ENCODE measurements at places on chromosomes 6 and 20.

DNA sequence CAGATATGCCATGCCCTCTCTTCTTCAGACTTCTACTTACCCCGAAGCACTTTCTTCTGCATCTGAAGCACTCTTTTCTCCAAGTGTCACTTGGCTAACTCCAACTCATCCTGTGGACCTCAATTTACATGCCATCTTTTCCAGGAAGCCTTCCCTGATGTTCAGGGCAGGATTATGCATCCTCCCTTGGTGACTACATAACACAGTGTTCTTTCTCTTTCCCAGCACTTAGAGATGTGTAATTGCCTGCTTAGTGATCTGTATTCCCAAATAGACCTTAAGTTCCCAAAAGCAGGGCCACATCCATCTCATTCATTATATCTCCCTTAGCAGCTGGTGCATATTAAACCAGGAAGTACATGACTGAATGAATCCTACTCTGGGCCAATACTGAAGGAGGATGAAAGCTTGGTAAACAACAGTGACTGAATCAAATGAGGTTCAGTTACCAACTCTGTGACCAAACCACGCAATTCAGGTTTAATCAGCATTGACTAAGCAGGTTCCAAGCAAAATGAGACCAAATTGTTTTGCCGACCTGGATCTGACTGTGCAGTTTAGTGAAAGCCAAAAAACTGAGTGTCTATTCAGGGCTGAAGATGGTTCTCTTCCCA lies 121.4 kb upstream of the TCF21 start:
- no peak for DNase-seq

- no peak for DNase-seq
Measured at GRCh38 chr6:7628479-7628878, 38.5 kb downstream of the SNRNP48 start.

DNA sequence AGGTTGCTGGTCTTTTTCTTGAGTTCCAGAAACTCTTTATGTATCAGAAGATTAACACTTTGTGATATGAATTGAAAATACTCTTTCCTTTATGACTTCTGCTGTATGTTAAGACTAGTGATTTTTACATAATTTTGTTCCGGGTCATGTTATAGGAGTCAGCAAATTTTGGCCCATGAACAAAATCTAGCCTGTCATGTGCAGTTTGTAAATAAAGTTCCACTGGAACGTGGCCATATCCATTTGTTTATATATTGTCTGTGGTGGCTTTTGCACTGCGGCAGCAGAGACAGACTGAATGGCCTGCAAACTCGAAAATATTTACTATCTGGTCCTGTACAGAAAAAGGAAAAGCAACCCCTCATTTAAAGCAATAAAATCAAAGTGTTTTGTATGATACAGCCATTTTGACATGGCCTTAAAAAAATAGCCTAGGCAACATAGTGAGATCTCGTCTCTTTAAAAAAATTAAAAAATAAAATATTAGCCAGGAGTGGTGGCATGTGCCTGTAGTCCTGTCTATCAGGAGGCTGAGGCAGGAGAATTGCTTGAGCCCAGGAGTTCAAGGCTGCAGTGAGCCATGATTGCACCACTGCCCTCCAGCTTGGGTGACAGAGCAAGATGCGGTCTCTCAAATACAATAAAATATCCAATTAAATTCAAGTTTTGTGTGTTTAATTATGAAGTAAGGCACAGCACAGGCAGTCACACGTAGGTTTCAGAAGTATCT lies 36.9 kb downstream of the SNX9 start:
- DNase-seq, result no peak

DNA sequence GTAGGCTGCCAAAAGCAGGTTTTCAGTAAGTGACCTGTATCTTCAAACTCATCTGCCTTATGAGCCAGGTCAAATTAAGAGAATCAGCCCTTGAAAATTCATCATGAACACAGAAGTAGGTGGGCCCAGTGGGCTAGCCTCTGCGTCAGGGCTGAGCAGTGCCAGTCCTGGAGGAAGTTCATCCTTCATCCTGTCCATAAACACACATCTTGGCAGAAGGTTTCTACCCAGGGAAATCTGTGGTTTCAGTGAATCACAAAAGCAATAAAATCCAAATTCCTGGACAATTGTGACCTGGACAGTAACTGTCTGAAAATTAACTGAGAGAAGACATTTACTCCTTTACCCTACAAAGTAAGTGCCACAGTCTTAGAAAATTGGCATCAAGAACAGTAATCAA lies 72.4 kb downstream of the ATG5 start:
- no peak for DNase-seq

DNA sequence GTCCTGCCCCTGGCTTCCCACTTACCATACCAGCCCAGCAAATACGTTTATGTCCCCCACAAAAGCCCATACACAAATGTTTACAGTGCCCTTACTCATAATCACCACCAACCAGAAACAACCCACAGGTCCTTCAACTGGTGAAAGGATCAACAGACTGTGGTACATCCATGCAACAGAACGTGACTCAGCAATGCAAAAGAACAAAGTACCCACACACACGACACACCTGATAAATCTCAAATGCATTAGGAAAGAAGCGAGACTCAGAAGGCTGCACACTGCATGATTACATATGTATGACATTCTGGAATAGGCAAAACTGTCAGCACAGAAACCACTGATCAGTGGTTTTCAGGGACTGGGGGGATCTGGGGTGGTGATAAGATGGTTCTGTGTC lies 20.5 kb downstream of the NCR2 start:
- no peak for DNase-seq

GRCh38 chr6:43129434-43130194 lies 41.5 kb upstream of the SRF start:
- peak; percentile 12 for DNase-seq

GRCh38 chr20:58483470-58483869 lies 31.7 kb downstream of the APCDD1L start:
- DNase-seq, result no peak

GRCh38 chr6:43733471-43734293 lies 36.3 kb upstream of the VEGFA start:
- no peak for DNase-seq

- DNase-seq, result no peak
Measured at GRCh38 chr6:135170238-135170637, 10.9 kb upstream of the MYB start.

GRCh38 chr20:49229381-49229780 lies 10.2 kb downstream of the DDX27 start:
- DNase-seq, result no peak

- DNase-seq, result no peak
Measured at GRCh38 chr6:150156460-150156859, 13.6 kb downstream of the PPP1R14C start.

DNA sequence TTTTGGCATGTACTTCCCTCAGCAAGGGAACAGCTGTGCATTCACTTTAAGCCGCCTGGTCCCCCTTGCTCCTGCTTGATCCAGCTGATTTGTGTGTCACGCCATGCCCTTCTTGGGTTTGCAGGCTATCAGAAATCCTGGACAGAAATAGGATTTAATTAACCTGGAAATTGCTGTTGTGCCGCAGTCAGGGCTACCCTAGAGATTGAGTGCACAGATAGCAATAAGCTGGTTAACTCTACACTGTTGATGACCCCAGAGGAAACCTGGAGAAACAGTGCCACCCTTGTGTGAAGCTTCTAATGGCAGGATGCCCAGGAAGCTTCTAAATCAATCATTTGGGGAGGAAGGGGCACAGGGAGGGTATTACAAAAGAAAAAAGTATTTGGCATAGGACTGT lies 199.0 kb downstream of the JARID2 start:
- DNase-seq, result peak; percentile 66

DNA sequence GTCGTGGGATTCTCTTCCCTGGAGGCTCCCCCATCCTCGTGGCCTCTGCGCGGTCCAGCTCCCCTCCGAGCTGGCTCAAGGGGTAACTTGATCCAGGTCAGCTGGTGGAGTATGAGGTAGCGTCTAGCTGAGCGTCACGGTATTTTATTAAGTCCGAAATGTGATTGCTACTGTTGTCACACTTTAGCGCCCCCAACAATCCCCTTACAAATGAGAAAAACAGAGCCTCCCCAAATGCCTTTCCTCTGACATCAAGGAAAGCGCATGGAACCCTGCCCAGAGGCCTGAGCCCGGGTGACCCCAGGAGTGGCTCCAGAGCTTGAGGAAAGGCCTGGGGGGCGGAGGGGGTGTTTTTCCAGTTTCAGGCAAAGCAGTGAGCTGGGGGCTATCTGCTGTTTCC lies 192.4 kb downstream of the ZMYND8 start:
- DNase-seq, result no peak

DNA sequence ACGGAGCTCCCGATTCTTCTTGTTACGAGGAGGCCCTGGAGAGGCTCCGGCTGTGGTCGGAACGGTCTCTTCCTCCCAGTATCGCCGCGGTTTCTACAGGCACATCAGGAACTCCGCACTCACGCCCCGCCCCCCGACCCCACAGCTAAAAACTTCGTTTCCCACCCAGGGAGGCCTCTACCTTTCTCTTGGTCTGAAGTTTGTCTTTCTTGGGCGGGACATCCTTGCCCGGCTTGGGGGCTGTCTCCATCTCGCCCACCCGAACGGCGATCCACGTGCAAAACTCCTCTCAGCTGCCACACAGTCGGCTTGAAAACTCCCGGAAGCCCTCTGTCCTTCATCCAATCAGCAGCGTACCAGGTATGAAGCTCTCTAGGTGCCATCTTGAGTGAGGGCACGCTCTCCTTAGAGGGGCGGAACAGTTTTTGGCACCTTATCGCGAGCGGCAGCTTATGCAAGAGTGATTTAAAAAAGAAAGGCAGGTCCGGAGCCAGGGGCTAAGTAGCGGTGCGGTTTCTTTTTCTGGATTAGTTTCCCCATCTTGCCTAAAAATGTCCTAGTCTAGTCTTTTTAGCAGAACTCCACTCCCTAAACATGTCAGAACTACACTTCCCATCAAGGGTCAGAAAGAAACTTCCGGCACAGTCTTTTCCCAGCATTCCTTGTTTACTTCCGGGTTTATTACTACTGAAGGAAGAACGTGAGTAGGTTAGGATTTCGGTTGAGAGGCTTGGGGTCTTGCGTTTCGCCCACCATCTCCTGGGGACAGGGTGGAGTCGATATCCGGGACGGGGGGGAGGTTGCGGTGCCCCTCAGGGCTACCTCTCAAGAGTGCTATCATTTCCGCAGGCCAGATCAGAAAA lies at the start of the genes PFDN6 and WDR46:
Gene PFDN6, plus strand, starts transcription at position 681 of the 863 bp plus-strand sequence. CDS start 256 bp downstream, outside the sequence.
Gene WDR46, minus strand, starts transcription at position 319 of the 863 bp plus-strand sequence. Its CDS starts 69 bp downstream, at position 250.
- DNase-seq, result peak; percentile 92

GRCh38 chr6:109073344-109074132 lies 21.1 kb downstream of the SESN1 start:
- DNase-seq, result peak; percentile 47

DNA sequence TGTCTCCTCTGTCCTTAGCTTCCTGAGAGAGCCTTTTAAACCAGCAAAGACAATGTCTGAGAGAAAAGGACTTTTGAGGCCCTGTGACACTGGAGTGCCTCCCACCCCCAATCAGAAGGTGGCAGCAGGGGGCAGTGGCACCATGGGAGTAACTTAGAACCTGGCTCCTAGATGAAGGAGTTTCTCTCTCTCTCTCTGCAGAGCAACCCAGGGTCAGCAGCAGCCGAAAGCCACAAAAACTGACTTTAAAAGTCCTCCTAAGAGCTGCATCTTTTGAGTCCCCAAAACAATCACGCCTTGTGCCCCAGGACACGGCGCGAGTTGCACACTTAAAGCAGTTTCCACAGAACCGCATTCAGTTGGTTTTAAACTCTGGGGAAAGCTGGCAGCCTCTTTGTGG lies 5.3 kb upstream of the TCP11 start:
- peak; percentile 23 for DNase-seq

DNA sequence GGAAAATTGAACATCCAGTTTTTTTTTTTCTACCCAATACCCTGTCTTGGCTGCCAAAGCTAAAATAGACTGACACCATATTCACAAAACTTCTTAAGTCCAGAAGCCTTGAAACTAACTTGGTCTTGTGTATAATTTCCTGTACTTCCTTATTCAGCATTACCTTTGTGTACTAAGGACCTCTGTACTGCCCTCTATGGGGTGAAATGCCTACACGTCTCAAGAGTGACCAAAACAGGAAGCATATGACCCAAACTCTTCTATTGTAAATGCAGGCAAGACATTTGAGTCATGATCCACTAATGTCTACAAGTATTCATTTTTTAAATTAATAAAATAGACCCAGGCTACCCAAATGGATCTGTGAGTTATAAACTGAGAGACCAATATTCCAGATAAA lies 50.4 kb downstream of the HMGCLL1 start:
- no peak for DNase-seq

DNA sequence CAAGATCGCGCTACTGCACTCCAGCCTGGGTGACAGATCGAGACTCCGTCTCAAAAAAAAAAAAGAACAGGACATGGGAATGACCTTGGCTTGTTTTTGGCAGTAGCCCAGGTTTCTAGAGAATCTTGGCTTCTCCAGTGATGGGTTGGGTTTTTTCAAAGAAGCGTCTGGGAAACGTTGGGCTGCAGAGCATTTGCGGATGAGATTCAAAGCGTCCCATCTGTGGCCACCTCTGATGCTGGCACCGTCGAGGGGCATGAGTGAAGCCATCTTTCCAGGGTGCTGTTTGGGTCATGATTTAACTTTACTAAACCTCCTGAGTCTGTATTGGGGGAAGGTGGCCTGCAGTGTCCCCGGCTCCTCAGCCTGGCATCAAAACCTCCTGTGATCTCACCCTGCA lies 43.2 kb upstream of the SRF start:
- no peak for DNase-seq

DNA sequence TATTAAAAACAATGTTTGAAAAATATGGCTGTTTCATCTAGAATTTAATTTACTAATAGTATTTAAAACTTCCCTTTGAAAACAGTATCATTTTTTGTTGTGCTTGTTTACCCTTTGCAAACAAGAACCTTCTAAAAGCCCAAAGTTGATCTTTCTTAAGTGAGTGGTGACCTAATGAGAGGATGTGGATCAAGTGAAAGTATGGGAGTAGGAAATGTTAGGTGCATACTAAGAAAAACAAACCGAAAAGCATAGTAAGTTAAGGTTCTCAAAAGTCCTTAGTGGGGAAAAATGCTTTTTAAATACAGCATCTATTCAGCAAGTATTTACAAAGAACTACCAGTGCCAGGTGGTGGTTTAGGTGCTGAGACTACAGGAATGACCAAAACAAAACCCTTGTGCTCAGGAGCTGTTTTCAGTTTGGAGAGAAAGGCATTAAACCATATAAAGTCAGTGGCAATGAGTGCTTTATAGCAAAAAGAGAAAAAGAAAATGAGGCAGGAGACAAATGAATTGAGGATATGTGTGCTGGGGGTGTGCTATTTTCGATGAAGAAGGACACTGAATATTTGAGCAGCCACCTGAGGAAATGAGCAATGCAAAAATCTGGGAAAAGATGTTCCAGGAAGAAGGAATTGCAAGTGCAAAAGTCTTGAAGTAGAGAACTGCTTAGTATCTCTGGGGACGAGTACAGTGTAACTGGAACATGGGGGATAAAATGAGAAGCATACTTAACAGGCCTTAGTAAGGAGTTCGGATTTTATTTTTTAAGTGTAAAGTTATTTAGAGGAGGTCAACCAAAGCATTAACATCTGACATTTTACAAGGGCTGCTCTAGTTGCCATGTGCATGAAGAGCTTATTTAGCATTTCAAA lies 24.0 kb downstream of the RNF146 start:
- DNase-seq, result no peak

GRCh38 chr20:51440589-51440988 lies 101.9 kb downstream of the NFATC2 start:
- DNase-seq, result no peak

- no peak for DNase-seq
Measured at GRCh38 chr6:82381278-82381677, 17.7 kb downstream of the TPBG start.

GRCh38 chr20:61619751-61620150 lies 367.7 kb downstream of the CDH4 start:
- DNase-seq, result no peak
